ENCODE measurements at places on chromosomes 2 and 18. TPM values are rescaled to one million over a fixed set of nuclear protein-coding genes. Genes with fewer than 3 reads are reported as not detected.

DNA sequence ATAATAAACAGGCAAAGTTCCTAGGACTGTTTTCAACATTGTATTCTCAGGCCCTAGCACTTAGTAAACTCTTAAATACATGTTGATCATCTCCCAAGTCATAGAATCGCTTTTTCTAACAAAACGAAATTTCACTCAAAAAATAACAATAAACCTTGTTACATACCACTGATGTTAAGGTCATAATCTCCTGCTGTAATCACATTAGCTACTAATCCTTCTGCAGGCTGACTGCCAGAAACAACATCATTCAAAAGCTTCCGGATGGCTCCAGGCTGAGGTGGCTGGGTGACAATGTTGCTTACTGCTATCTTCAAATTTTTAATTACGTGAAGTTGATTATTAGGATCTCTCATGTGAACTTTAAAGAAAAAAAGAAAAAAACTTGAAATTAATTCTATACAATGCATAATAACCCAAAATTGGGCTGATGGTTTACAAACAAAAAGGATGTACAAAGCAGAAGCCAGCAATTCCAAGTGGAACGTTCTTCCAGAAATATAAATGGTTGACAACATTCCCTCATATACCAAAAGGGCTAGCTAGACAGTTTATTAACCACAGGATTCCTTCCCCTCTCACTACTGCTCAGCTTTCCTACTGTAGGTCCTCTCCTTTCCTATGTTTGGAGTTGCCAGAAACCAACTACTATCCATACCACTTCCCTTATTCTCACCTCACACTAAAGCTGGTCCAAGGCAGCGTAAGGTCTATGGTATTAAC is 11.6 kb downstream of the TRAPPC8 start:
- no peaks in the 10 kb centered on the region for H3K27me3 ChIP-seq
- no peak overlapping the region for H3K4me3 ChIP-seq
- H3K27ac ChIP-seq: no peak overlapping the region
- DNase-seq: no peak
- H3K36me3 ChIP-seq: peaks cover 15% of the 10 kb centered on the region

DNA sequence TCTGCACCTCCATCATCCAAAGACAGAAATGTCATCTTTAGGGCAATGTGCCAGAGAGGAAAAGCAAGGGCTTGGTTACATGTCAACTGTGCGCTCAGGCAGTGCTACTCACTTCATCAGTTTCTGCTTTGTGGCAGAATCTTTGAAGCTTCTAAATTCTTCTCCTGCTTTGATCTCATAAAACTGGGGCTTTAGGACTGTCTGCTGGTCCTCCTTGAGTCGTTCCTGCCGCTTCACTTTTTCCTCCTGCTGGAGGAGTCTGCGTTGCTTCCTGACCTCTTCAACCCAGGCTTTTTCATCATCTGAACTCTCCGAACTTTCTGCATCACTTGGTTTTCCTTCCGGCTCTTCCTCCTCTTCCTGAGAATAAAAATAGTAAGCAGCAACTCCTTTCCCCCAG is 100.8 kb downstream of the NOL10 start:
- no peaks in the 10 kb centered on the region for H3K27me3 ChIP-seq
- H3K4me1 ChIP-seq: no peaks in the 10 kb centered on the region
- H3K4me3 ChIP-seq: no peak overlapping the region
- no peak overlapping the region for H3K27ac ChIP-seq

Gene NR4A2
- total RNA-seq: 2.1 TPM

- no peaks in the 10 kb centered on the region for H3K27me3 ChIP-seq
- no peak overlapping the region for H3K27ac ChIP-seq
- no peak overlapping the region for H3K4me3 ChIP-seq
- H3K4me1 ChIP-seq: no peaks in the 10 kb centered on the region
- no peak for DNase-seq
- no peaks in the 10 kb centered on the region for H3K36me3 ChIP-seq
Observed at GRCh38 chr2:112907001-112907949, 3.7 kb upstream of the IL37 start.

DNA sequence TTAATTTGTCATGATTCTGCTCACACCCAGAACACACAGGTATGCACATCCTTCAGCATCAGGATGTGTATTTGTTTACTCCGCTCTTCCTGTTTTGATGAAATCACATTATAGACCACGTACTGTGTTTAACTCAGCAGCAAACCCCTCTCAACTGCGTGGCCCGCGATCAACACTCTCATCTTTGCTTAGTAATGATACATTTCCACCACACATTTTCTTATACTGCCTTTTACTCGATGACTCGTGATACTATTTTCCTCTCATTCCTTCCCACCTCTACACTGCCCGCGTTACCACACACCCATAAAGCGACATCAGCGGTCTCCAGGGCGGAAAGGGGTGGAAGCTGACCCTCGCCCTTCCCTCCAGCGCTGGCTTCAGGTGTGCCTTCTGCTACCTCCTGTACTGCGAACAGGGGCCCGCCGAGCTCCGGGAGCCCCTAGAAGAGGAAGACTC is 1.3 kb downstream of the NETO1 start:
- no peak for DNase-seq
- H3K36me3 ChIP-seq: no peaks in the 10 kb centered on the region
- no peaks in the 10 kb centered on the region for H3K27me3 ChIP-seq
- no peak overlapping the region for H3K4me3 ChIP-seq
- H3K4me1 ChIP-seq: no peaks in the 10 kb centered on the region

- no peak for DNase-seq
- H3K27me3 ChIP-seq: no peaks in the 10 kb centered on the region
- H3K27ac ChIP-seq: no peak overlapping the region
- no peaks in the 10 kb centered on the region for H3K4me1 ChIP-seq
Observed at GRCh38 chr2:236951830-236952475, 133.7 kb upstream of the COPS8 start.

- no peak overlapping the region for H3K27ac ChIP-seq
- H3K4me1 ChIP-seq: no peaks in the 10 kb centered on the region
- H3K27me3 ChIP-seq: no peaks in the 10 kb centered on the region
- H3K36me3 ChIP-seq: no peaks in the 10 kb centered on the region
Observed at GRCh38 chr18:7754725-7755181, 187.6 kb downstream of the PTPRM start.

- no peak for DNase-seq
- no peaks in the 10 kb centered on the region for H3K27me3 ChIP-seq
- H3K4me1 ChIP-seq: peaks cover 12% of the 10 kb centered on the region
- H3K27ac ChIP-seq: no peak overlapping the region
- no peak overlapping the region for H3K4me3 ChIP-seq
- H3K36me3 ChIP-seq: no peaks in the 10 kb centered on the region
Observed at GRCh38 chr2:197356136-197356535, 45.6 kb upstream of the ANKRD44 start.

GRCh38 chr18:62524440-62525200 is 1.8 kb downstream of the ZCCHC2 start:
- no peaks in the 10 kb centered on the region for H3K36me3 ChIP-seq
- peak; percentile 66 for DNase-seq
- H3K4me3 ChIP-seq: peak overlapping the region; percentile 98
- peaks cover 47% of the 10 kb centered on the region for H3K4me1 ChIP-seq
- no peaks in the 10 kb centered on the region for H3K27me3 ChIP-seq
- H3K27ac ChIP-seq: peak overlapping the region; percentile 93

- no peaks in the 10 kb centered on the region for H3K4me1 ChIP-seq
- H3K4me3 ChIP-seq: no peak overlapping the region
- DNase-seq: no peak
- no peaks in the 10 kb centered on the region for H3K36me3 ChIP-seq
- H3K27me3 ChIP-seq: no peaks in the 10 kb centered on the region
Observed at GRCh38 chr18:26524504-26525351, 23.6 kb downstream of the KCTD1 start.

DNA sequence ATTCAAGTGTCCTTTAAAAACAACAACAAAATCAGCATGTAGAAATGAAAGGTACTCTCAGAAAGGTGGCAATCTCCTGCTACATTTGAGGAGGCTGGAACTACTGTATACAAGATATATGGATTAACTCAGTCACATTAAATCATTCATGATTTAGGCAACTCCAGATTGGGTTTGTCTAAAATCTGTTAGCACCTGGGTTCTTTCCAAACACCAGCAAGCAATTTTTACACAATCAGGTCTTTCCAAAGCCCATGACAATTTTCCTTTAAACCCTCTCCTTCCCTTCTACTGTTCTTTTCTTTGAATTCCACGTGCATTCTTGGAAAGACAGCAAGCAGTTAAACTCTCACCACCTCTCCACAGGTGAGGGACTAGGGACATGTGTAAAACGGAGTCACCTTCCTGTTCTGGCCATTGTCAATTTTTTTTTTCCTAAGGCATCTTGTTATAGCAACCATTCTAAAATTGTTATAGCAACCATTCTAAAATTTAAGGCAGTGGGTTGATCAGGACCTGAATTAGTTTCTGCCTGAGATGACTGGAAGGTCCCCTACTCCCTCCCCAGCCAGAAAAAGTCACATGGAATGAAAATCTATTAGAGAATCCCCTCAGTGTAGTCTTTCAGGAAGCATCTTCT is 113.9 kb downstream of the ANKRD44 start:
- H3K4me1 ChIP-seq: peaks cover 88% of the 10 kb centered on the region
- H3K27me3 ChIP-seq: no peaks in the 10 kb centered on the region
- H3K36me3 ChIP-seq: no peaks in the 10 kb centered on the region
- H3K27ac ChIP-seq: peak overlapping the region; percentile 73

DNA sequence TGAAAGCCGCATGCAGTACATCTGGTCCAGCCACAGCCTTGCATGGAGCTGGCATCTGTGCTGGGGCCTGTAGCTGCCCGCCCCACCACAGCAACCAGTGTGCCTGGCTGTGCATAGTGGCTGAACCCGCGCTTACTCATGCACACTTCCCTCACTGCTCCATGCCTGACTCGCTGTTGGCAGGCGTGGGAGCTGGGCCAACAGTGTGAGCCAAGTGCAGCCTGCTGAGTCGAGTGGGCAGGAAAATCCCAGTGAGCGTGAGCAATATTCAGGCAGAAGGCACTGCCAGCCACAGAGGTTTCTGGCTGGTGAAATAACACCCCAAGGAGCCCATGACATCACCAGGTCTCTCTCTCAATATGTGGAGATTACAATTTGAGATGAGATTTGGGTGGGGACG is 1674.1 kb upstream of the TMEFF2 start:
- DNase-seq: no peak
- no peak overlapping the region for H3K27ac ChIP-seq
- H3K27me3 ChIP-seq: no peaks in the 10 kb centered on the region
- no peaks in the 10 kb centered on the region for H3K4me1 ChIP-seq

Gene UGT1A10
- not detected for total RNA-seq

Gene ANKRD36C
- total RNA-seq: 93.4 TPM

DNA sequence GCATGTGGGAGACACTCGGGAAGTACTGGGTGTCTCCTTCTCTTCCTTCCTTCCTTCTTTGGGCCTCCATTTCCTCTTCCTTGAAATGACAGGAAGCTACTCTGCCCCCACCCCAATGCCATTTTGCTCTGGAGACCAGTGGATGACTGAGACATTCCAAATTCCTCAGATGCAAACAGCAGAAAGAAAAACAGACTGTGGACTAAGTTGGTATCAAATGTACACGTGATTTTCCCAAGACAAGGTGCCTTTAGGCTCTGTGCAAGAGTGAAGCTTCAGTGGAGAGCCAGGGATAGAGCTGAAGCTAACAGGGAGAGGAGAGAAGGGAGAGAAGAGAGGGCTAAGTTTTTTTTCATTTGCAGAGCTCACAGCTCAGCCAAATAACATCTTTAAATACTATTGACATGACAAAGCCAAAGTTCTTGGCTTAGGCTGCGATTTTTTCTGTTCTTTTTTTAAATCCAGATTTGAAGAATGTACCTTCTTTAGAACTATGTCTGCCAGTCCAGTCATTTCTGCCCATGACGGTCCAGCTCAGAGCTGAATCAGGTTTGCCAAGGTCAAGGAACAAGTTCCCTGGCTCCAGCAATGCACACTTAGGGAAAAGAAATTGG is 84.5 kb upstream of the LCLAT1 start:
- no peak overlapping the region for H3K4me3 ChIP-seq
- no peak overlapping the region for H3K27ac ChIP-seq
- no peaks in the 10 kb centered on the region for H3K36me3 ChIP-seq
- H3K27me3 ChIP-seq: no peaks in the 10 kb centered on the region

DNA sequence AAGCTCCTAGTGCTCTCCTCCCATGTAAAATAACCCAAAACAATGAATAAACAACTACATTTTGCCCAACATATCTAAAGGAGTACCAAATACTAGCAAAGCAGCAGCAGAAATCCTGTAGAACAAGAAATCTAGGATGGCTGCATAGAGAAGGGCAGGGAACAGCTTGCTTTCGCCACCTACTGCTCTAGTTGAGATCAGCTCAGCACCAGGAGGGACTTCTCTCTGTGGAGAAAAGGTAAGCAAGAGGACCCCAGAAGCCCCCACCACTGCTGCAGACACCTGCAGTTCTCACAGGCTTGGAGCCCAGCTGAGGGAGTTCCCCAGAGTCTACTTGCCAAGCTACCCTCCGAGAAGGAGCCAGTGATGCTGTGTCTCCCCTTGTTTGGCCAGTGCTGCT is 243.0 kb upstream of the CHST9 start:
- no peak overlapping the region for H3K27ac ChIP-seq
- H3K27me3 ChIP-seq: no peaks in the 10 kb centered on the region
- no peaks in the 10 kb centered on the region for H3K4me1 ChIP-seq
- H3K4me3 ChIP-seq: no peak overlapping the region

DNA sequence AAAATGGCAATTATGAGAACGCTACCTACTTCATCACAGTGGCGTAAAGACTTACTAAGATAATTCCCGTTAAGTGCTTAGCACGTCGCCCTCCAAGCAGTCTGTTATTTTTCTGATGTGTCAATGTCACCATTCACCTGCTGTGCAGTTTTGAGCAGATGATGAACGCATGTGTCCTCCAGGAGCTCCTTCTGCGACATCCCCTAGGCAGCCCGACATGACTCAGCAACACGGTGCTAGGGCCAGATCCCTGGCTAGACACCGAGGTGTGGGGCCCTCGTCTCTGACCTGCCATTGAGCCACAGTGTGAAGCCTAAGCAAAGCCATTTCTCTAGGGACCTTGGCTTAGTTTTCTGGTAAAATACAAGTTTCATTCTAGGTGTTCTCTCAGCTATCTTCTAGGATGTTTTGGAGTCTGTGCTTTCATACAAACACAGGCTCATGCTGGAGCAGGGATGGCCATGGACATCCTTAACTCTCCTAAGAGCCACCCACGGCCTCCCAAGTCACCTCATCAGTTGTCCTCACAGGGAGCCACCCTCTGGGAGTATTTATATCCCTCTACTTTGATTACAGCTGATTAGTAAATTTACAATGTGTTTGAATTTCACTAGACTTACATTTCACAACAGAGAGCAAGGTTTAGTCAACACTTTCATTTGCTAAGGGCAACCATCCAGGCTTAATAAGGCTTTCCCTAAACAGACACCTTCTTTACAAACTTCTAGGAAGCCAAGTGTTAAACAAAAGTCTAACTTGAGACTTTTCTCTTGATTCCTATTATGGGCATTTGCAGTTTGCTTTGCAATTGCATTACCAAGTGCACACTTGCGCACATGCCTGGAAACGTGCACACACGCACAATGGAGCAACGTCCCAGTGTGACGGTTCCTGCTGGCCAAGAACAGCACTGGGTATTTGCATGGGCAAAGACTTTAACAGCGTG is 376.8 kb upstream of the ID2 start:
- no peaks in the 10 kb centered on the region for H3K27me3 ChIP-seq
- H3K4me1 ChIP-seq: peaks cover 84% of the 10 kb centered on the region
- no peak overlapping the region for H3K4me3 ChIP-seq
- H3K27ac ChIP-seq: no peak overlapping the region
- no peak for DNase-seq
- no peaks in the 10 kb centered on the region for H3K36me3 ChIP-seq

GRCh38 chr2:111019381-111019780 is 101.3 kb upstream of the BCL2L11 start:
- H3K4me3 ChIP-seq: no peak overlapping the region
- no peak for DNase-seq
- no peaks in the 10 kb centered on the region for H3K27me3 ChIP-seq
- H3K4me1 ChIP-seq: no peaks in the 10 kb centered on the region

GRCh38 chr2:226031647-226032501 is 632.4 kb downstream of the NYAP2 start:
- no peak overlapping the region for H3K27ac ChIP-seq
- peaks cover 4% of the 10 kb centered on the region for H3K27me3 ChIP-seq
- no peak overlapping the region for H3K4me3 ChIP-seq
- no peak for DNase-seq

Data from CD4-positive, alpha-beta memory T cell (primary cell).